ENCODE measurements at places on chromosomes 16 and 17.

DNA sequence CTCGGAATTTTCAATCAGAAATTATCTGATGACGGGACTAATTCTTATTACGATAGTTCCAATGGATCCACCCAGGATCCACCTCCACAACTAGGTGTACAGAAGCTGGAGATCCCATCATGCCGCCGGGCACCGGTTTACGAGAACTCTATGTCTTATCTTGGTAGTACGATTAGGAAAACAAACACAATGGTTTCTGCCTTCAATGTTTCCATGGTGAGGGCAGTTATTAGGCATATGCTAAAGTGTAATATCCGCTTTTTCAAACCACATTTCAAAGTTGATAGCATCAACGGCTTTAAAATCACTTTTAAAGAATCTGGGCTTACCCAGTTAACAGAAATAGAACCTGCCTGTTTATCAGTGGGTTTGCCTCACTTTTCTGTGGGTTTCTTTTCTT lies 705.7 kb downstream of the MAF start:
- no peak for DNase-seq

DNA sequence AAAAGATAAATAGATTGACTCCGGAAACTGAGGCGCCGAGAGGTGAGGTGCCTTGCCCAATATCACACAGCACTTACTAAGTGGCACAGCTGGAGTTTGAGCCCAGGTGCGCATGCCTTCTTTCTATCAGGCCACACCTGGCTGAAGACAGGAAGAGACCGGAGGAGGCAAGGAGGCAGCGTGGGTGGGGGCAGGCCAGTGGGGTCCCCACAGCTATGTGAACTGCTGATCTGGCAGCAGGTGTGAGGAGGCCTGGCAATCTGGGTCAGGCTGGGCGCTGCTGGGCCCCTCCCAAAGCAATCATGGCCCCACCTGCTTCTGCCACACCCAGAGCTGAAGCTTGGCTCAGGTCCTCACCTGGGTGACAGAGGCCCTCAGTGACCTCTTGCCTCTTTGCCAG lies 1.9 kb upstream of the GDPD3 start:
- no peak for DNase-seq

- DNase-seq, result no peak
Observed at GRCh38 chr16:56108724-56109123, 82.6 kb upstream of the GNAO1 start.

GRCh38 chr17:3529817-3530741 lies 27.5 kb downstream of the TRPV3 start:
- no peak for DNase-seq

DNA sequence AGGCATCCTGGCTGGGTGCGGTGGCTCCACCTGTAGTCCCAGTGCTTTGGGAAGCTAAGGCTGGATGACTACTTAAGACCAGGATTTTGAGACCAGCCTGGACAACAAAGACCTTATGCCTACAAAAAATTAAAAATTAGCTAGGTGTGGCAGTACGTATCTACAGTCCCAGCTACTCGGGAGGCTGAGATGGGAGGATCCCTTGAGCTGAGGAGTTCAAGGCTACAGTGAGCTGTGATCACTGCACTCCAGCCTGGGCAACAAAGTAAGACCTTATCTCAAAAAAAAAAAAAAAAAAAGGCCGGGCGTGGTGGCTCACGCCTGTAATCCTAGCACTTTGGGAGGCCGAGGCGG lies 6.1 kb downstream of the MVP start:
- DNase-seq, result no peak

- no peak for DNase-seq
Observed at GRCh38 chr17:1718362-1719165, 5.9 kb upstream of the WDR81 start.

DNA sequence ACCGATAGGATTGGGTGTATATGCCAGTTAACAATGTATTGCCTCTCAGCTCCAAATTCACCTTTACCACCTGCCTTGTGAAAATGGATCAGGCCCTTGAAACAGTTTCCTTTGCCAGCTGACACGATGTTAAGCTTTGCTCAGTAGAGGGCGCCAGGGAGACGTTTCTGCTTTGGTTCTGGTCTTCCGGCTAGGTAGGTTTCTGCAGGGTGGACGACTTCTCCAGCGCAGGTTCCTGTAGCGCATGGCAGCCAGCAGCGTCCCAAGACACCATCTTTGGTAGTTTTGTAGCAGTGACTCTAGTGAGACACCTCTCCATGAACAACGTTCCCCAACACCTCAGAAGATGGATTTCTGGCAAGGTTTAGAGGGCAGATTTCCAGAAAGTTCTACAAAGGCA lies 24.0 kb downstream of the SYCE1L start:
- DNase-seq, result no peak

- no peak for DNase-seq
Observed at GRCh38 chr17:9022573-9023391, 1.5 kb downstream of the NTN1 start.

DNA sequence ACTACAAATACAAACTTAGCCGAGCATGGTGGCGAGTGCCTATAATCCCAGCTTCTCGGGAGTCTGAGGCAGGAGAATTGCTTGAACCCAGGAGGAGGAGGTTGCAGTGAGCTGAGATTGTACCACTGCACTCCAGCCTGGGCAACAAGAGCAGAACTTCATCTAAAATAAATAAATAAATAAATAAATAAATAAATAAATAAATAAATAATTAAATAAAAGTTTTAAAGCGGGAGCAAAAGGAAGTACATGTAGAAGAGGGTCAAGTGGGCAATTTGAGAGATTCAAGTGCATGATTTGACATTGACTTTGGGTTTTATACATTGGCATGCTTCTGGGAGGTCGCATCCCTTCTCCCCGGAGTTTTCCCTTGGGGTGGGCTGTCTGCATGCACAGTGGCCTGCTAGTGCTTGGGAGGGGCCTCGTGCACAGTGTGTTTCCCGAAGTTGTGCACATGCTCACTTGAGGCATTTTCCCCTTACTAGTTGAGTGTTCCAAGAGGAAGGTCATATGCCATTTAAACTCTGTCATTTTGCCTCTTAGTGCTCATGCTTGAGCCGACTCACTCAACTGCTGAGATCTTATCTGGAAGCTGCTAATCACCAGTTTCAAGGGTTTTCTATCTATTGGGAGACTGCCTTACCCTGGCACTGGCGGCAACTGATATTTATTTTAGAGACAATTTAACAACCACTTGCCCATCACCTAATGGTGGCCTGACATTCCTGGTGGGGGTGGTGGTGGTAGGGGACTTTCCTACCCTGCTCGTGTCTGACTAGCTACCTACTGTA lies 193.2 kb upstream of the MPHOSPH6 start:
- DNase-seq, result no peak

- DNase-seq, result no peak
Observed at GRCh38 chr16:15786501-15786900, 70.3 kb downstream of the MYH11 start.

GRCh38 chr17:45440161-45440778 lies 7.6 kb upstream of the ARHGAP27 start:
- no peak for DNase-seq

DNA sequence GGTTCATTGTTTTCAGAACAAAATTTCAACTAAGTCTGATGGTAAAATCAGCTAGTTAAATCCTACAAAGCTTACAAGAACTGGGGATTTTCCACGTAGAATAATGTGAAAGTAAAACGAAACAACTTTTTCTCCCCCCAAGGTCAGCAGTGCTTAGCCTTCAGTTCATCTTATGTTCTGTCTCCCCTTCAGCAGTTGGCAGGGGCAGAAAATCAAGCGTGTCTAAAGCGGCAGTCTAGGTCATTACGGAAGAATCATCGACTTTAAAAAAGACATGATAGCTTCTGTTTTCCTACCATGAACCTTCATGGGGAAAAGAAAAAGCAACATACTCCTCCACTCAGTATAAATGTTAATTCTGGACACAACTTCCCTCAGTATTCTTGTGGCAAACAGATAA lies 50.7 kb downstream of the GNA13 start:
- no peak for DNase-seq

GRCh38 chr17:1005361-1005946 lies 8.5 kb downstream of the TIMM22 start:
- no peak for DNase-seq

DNA sequence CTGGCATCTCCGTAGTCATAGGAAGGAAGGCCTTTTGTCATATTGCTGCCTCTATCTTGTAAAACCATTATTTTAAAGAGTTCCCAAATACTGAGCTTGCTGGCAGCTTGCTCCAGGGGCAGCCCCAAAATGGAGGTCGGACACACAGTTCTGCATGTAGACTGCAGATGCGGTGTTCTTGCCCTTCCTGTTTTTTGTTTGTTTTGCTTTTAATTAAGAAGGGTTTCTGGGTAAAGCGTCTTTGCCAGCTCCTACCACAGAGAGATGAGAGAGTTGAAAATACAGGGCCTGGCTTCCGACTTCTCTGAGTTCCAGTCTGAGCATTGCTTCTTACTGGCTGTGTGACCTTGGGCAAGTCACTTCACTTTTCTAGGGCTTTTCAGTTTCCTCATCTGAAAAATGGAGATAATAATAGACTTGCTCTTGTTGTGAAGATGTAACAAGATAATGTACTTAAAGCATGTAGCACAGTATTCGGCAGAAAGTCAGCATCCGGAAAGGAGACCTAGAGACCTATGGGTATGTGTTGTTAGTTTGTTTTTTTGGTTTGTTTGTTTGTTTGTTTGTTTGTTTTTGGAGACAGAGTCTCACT lies 67.8 kb upstream of the GSE1 start:
- no peak for DNase-seq

GRCh38 chr17:77909816-77910215 lies 48.7 kb upstream of the TNRC6C start:
- DNase-seq, result no peak

DNA sequence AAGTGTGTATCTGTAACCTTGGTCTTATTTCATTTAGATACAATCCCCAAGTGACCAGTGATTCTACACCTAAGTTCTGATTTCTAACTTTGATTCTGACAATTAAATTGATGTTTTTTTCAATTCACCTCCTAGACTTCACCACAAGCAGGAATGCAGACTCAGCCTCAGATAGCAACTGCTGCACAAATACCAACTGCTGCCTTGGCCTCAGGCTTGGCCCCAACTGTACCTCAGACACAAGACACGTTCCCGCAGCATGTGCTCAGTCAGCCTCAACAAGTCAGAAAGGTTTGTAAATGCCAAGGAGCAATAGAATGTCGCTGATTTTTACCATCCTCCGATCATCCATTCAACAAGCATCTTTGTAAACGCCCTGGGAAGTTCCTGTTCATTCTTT lies 177.7 kb downstream of the MRTFB start:
- DNase-seq, result no peak

DNA sequence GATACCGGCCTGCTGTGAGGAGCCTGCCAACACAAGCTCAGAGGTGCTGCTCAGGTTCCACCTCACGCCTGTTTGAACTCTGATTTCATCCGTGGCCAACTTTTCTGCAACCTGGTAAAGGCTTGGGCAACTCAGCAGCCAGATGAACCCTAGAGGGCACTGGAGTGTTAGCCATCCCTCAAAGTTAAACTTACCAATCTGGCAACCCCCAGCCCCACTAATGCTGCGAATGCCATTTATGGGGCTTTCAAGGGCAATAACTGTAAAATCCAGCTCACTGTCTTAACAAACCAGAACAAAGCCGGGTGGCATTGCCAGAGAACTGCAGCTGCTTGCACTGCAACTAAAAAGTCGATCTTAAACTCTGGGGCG lies 105.5 kb downstream of the AXIN2 start:
- no peak for DNase-seq

- no peak for DNase-seq
Observed at GRCh38 chr17:40936976-40937375, 470 bp downstream of the KRT23 start.

DNA sequence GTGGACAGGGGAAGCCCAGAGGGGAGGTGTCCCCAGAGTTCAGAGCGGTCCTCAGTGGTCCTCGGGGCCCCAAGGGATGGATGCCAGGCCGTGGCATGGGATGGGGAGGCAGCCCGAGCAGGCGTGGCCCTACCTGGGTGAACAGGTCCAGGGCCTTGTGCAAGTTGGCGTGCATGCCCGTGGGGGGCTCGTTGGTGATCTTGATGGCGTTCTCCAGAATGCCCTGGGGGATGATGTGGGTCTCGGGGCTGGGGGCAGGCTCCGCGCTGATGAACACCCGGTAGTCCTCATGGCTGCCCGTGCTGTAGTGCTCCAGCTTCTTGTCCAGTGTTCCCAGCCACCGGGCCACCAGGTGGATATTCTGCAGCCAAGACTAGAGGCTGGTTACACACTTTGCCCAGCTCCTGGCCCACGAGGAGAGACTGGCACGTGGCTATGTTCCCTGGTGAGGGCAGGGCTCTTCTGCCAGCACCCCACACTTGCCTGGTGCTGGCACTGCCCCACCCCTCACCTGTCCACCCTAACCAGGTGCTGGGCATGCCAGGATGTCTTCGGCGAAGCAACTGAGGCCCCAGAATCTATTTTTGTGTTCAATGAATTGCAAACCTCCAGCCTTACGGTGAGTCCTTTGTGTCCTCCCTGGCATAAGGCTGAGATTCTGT lies 59.2 kb downstream of the PGS1 start:
- no peak for DNase-seq

DNA sequence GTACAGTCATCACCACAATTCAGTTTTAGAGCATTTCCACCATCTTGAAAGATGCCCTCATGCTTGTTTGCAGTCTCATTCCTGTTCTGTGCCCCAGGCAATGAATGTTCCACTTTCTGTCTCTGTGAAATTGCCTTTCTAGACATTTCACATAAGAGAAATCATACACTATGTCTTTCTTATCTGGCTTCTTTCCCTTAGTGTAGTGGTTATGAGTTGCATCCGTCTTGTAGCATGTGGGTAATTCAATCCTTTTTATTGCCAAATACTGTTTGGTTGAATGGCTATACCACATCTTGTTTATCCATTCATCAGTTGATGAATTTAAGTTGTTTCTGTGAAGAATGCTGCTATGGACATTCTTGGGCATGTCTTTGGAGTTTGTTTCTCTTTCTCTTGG lies 132.5 kb upstream of the PLCG2 start:
- DNase-seq, result no peak

DNA sequence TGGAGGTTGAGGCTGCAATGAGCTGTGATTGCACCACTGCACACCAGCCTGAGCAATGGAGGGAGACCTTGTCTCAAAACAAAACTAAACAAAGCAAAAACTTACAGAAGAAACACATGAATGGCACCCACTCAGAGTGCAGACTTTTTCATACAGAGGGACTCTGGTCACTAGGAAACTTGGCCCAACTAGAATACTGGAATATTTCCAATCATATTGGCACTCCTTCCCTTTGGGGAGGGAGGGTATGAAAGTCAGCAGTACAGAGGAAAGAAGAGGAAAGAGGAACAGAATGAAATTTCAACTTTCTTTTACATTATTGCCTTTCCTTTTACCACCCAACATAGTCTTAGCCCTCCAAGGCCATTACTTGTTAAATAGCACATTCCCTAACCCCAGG lies 28.2 kb downstream of the CMTR2 start:
- DNase-seq, result no peak

GRCh38 chr17:51685287-51685909 lies 425.1 kb downstream of the UTP18 start:
- no peak for DNase-seq

GRCh38 chr16:88651276-88651988 lies 579 bp upstream of the CYBA start:
- DNase-seq, result peak; percentile 72

All from activated CD8-positive, alpha-beta memory T cell treated with anti-CD3 and anti-CD28 coated beads for 48 hours (primary cell).